ENCODE measurements at places on chromosomes 4 and X. TPM values are rescaled to one million over a fixed set of nuclear protein-coding genes. Genes with fewer than 3 reads are reported as not detected.

The SUPT20HL1 gene
- 0.04 TPM for total RNA-seq

The SMIM31 gene
- total RNA-seq, result not detected

The ETDB gene
- not detected for total RNA-seq

- no peaks in the 10 kb centered on the region for H3K36me3 ChIP-seq
- DNase-seq, result peak; percentile 13
- no peaks in the 10 kb centered on the region for H3K27me3 ChIP-seq
- H3K4me1 ChIP-seq, result no peaks in the 10 kb centered on the region
These were observed 178.8 kb downstream of the SNCA start for GRCh38 chr4:89657931-89658700.

- peaks cover 15% of the 10 kb centered on the region for H3K27me3 ChIP-seq
- peaks cover 2% of the 10 kb centered on the region for H3K4me1 ChIP-seq
- no peak overlapping the region for H3K4me3 ChIP-seq
- DNase-seq, result no peak
- H3K36me3 ChIP-seq, result no peaks in the 10 kb centered on the region
These were observed 122.3 kb downstream of the MID1IP1 start for GRCh38 chrX:38923451-38923969.

DNA sequence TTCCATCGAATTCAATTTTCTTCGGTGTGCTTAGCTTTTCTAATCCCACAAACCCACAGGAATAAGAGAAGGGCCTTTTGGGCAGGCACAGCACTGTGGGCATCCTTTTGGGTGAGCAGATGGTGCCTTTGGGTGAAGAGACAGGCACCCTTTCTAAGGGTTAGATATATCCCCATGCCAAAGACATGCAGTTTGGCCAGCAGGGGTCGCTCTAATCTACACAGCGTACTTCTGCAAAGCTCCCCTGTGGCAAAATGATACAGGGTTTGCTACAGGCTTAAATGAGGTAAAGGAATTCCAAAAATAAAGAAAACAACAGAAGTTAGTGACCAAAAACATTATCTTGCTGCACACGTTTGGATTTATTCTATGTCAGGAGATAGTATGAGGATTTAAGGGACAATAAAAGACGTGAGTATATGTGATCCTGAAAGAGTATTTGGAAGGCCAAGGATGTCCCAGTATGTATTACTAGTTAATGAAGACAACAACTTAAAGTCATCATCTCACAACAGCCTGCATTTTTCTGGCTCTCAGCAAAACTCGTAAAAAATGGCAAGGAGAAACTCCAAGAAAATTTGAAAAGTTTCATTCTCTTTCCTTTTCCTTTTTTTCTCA is 49.5 kb downstream of the PHEX start:
- H3K27me3 ChIP-seq, result peaks cover 6% of the 10 kb centered on the region
- no peak for DNase-seq
- H3K4me1 ChIP-seq, result no peaks in the 10 kb centered on the region
- H3K4me3 ChIP-seq, result no peak overlapping the region

The KCNIP4 gene
- 0.44 TPM for total RNA-seq

DNA sequence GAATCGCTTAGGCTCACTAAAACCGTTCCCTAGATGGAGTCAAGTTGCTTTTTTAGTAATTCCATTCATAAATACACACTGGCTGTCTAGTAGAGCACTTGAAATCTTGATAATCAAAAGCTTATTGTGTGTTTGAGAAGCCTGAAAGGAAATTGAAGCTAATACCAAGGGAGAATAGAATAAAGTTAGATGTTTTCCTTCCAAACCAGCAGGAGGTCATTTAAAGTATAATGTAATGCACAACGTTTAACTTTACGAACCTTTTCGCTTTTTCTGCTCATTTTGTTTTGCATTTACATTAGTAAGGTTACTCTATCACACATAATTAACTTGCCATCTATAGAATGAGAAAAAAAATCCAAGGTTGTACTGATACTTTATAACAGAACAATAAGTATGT is 440.9 kb downstream of the NKX6-1 start:
- H3K27ac ChIP-seq, result no peak overlapping the region
- no peaks in the 10 kb centered on the region for H3K36me3 ChIP-seq
- no peaks in the 10 kb centered on the region for H3K4me1 ChIP-seq
- peak; percentile 37 for DNase-seq

DNA sequence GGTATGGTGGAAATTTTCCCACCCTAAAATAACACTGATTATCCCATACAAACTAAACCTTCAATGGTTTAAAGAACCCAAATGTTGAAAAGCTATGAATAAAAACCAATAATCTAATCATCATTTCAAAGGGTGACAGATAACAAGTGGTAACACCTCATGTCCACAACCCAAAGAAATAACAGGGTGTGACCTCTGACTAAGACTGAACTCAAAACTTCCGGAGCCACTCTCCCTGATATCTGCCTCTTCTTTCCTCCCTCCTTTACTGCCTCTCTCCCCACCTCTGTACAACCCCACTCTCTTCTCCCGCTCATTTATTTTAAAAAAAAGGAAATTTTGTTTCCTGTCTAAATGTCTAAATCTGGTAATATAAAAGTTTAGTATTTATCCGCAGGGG is 11.5 kb downstream of the FBXW7 start:
- no peaks in the 10 kb centered on the region for H3K36me3 ChIP-seq
- DNase-seq, result no peak
- H3K4me3 ChIP-seq, result no peak overlapping the region
- H3K27me3 ChIP-seq, result no peaks in the 10 kb centered on the region
- no peaks in the 10 kb centered on the region for H3K4me1 ChIP-seq

DNA sequence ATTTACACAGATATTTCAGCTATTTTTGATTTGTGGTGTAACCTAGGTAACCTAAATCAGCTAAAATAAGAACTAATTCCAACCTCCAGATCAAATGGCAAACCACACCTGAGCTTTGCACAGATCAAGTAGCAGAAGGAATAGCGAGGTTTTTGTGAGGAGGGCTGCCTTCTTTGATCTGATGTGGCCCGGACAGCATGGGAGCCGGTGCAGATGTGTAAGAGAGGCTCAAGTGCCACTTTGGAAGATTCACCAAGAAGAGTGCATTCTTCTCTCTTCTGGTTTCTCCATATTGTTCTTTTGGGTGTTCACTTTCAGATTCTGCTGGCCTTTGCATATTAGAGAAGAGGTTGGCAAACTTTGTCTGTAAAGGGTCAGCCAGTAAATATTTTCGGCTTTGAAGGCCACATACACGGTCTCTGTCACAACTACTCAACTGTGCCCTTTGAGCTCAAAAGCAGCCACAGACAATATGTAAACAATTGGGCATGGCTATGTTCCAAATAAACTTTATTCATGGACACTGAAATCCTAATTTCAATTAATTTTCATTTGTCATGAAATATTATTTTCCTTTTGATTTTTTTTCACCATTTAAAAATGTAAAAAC is 78.9 kb upstream of the FAM9C start:
- H3K27me3 ChIP-seq, result peaks cover 21% of the 10 kb centered on the region
- no peak for DNase-seq

Measured in muscle of leg (tissue), 16 donors.